ENCODE measurements at places on chromosomes 12 and 14. TPM values are rescaled to one million over a fixed set of nuclear protein-coding genes. Genes with fewer than 3 reads are reported as not detected.

The PLD4 gene
- not detected for total RNA-seq

DNA sequence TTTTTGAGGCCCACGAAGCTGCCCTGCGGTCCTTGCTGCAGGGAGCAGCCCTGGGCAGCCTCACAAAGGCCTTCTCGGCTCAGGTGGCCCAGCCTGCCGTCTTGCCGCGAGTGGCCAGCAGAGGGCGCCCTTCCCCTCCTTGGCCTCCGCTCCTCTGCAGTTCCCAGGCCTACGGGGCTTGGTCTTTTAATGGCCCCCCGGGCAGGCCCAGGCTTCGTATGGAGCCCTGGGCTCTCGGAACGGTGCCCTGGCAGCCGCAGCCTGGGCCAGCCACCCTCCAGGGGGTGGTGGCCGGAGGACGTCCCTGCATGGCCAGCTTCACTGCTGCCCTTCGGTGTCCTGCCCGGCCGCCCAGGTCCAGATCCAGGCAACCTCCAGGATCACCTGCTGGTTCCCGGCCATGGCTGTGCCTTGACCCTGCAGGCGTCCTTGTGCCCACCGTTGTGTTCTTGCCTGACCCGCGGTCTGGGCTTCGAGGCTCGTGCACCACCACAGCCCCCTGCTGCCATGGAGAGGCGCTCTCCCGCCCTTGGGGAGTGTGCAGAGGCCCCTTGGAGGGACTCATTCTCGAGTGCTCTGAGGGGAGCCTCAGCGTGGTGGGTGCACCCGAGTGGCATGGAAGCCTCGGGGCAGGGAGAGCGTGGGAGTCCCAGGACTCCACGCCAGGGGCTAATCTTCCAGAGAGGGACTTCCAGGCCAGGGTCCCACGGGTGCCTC is 9.4 kb downstream of the ASPG start:
- no peak overlapping the region for H3K27ac ChIP-seq
- no peaks in the 10 kb centered on the region for H3K4me1 ChIP-seq
- H3K36me3 ChIP-seq, result no peaks in the 10 kb centered on the region
- H3K27me3 ChIP-seq, result no peaks in the 10 kb centered on the region
- no peak for DNase-seq

The IFNG-AS1 gene
- not detected for total RNA-seq

- no peaks in the 10 kb centered on the region for H3K4me1 ChIP-seq
- no peak for DNase-seq
- H3K4me3 ChIP-seq, result no peak overlapping the region
- no peak overlapping the region for H3K27ac ChIP-seq
Measured at GRCh38 chr12:3473844-3474243, 17.2 kb upstream of the PRMT8 start.

The KLRG1 gene
- 0.56 TPM for total RNA-seq

- no peak overlapping the region for H3K4me3 ChIP-seq
- no peak for DNase-seq
- H3K36me3 ChIP-seq, result peaks cover 2% of the 10 kb centered on the region
- no peaks in the 10 kb centered on the region for H3K4me1 ChIP-seq
- H3K27ac ChIP-seq, result no peak overlapping the region
Measured at GRCh38 chr14:36316131-36316530, 4.3 kb downstream of the MBIP start.

DNA sequence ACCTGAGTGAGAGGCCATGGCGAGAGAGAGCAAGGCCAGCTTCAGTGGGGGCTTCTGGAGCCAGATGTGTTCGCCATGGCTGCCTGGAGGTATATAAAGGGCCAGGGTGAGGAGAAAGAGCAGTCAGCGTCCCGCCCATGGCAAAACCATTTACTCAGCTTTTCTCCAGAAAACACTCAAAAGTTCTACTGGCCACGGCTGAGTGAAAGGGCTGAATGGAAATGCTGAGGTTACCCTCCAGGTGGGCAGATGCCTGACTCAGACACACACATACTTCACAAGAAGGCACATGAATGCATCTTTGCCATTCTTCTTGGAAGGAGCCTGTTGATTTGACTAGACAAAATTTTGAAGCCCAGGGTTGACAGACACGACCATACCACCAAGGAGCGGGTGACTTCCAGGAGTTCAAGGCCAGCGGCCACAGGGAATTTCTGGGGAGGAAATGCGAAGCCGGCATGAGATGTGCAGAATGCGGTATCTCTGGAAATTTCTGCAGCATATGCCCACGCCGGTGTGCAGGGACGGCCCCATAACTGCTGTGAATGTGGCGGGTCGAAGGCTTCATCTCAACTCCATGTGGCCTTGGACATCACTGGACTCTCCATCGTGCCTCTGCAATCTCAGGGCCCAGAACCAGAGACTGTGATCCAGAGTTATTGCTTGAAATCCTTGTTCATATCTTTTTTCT is at the start of gene IL31:
TSS of gene IL31 (minus strand) at position 67 of the 691 bp plus-strand sequence. CDS start at position 18, 49 bp downstream.
- no peak within 1 kb of the TSS for H3K4me3 ChIP-seq
- no peaks in the 10 kb centered on the region for H3K4me1 ChIP-seq
- DNase-seq, result no peak
- H3K36me3 ChIP-seq, result no peaks in the 10 kb centered on the region

The MAP3K9 gene
- 0.28 TPM for total RNA-seq

GRCh38 chr14:50792634-50793068 is 38.3 kb downstream of the NIN start:
- H3K27ac ChIP-seq, result no peak overlapping the region
- H3K4me3 ChIP-seq, result no peak overlapping the region
- DNase-seq, result no peak
- H3K36me3 ChIP-seq, result peaks cover 9% of the 10 kb centered on the region
- peaks cover 19% of the 10 kb centered on the region for H3K4me1 ChIP-seq

GRCh38 chr12:6872073-6873048 is 742 bp downstream of the SPSB2 start:
- no peaks in the 10 kb centered on the region for H3K27me3 ChIP-seq
- peak overlapping the region; percentile 91 for H3K27ac ChIP-seq
- H3K36me3 ChIP-seq, result peaks cover 36% of the 10 kb centered on the region
- DNase-seq, result peak; percentile 64

- H3K4me1 ChIP-seq, result 0 out of 2 replicates have a peak, but pooled peaks cover 3% of the 10 kb centered on the region
- no peak for DNase-seq
- H3K4me3 ChIP-seq, result no peak overlapping the region
- H3K27ac ChIP-seq, result no peak overlapping the region
Measured at GRCh38 chr14:31945074-31945613, 132.0 kb upstream of the ARHGAP5 start.

- H3K36me3 ChIP-seq, result no peaks in the 10 kb centered on the region
- no peaks in the 10 kb centered on the region for H3K27me3 ChIP-seq
- peaks cover 35% of the 10 kb centered on the region for H3K4me1 ChIP-seq
- H3K4me3 ChIP-seq, result no peak overlapping the region
- H3K27ac ChIP-seq, result no peak overlapping the region
Measured at GRCh38 chr12:111412830-111413441, 7.2 kb downstream of the SH2B3 start.

The B4GALNT1 gene
- total RNA-seq, result 0.18 TPM

The PLEKHD1 gene
- total RNA-seq, result not detected

The ARHGAP9 gene
- 0.18 TPM for total RNA-seq

The SLC25A47 gene
- total RNA-seq, result not detected

- DNase-seq, result peak; percentile 0
- H3K36me3 ChIP-seq, result no peaks in the 10 kb centered on the region
- H3K27me3 ChIP-seq, result no peaks in the 10 kb centered on the region
- no peak overlapping the region for H3K4me3 ChIP-seq
- no peaks in the 10 kb centered on the region for H3K4me1 ChIP-seq
- no peak overlapping the region for H3K27ac ChIP-seq
Measured at GRCh38 chr14:47715330-47715729, 39.9 kb upstream of the MDGA2 start.

The DLST gene
- 63.0 TPM for total RNA-seq

DNA sequence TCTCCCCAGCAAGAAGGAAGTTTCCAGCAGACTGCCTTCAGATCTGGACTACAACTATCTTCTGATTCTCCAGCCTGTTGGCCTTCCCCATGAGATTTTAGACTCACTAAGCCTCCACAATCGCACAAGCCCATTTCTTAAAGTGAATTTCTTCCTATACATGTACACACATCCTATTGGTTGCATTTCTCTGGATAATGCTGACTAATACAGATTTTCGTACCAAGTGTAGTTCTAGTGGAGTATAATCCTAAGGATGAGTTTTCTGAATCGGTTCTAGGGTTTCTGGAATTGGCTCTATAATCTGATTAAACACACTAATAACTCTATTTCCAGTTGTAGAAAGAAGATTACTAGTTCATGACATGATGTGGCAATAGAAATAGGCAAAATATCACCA is 53.3 kb downstream of the C12orf50 start:
- H3K27me3 ChIP-seq, result no peaks in the 10 kb centered on the region
- H3K36me3 ChIP-seq, result no peaks in the 10 kb centered on the region
- no peaks in the 10 kb centered on the region for H3K4me1 ChIP-seq
- no peak overlapping the region for H3K27ac ChIP-seq

DNA sequence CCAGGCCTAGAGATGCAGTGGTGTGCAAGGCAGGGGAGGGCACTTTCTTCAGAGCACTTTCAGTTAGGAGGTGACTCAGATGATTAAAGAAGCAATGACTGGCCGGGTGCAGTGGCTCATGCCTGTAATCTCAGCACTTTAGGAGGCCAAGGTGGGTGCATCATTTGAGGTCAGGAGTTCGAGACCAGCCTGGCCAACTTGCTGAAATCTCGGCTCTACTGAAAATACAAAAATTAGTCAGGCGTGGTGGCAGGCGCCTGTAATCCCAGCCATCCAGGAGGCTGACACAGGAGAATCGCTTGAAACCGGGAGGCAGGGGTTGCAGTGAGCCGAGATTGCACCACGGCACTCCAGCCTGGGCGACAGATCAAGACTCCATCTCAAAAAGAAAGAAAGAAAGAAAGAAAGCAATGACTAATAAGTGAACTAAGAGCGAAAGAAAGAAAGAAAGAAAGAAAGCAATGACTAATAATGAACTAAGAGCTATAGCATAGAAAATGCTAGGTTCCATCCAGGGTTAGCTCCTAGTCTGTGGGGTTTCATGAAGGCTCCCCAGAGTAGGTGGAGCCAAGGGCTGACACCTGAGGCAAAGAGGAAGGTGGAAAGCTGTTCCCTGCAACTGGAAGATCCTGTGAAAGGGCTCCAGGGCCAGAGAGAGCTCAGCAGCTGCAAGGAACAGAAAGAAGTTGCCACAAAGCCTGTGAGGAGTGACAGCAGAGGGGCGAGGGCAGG is 334.5 kb downstream of the CACNA1C start:
- H3K4me1 ChIP-seq, result peaks cover 9% of the 10 kb centered on the region
- no peaks in the 10 kb centered on the region for H3K36me3 ChIP-seq
- peak; percentile 58 for DNase-seq
- H3K27ac ChIP-seq, result no peak overlapping the region
- H3K4me3 ChIP-seq, result no peak overlapping the region

GRCh38 chr12:124681779-124682391 is 114.5 kb upstream of the NCOR2 start:
- H3K27me3 ChIP-seq, result no peaks in the 10 kb centered on the region
- peaks cover 33% of the 10 kb centered on the region for H3K4me1 ChIP-seq
- peak overlapping the region; percentile 74 for H3K27ac ChIP-seq
- no peak overlapping the region for H3K4me3 ChIP-seq
- no peaks in the 10 kb centered on the region for H3K36me3 ChIP-seq
- DNase-seq, result peak; percentile 95

DNA sequence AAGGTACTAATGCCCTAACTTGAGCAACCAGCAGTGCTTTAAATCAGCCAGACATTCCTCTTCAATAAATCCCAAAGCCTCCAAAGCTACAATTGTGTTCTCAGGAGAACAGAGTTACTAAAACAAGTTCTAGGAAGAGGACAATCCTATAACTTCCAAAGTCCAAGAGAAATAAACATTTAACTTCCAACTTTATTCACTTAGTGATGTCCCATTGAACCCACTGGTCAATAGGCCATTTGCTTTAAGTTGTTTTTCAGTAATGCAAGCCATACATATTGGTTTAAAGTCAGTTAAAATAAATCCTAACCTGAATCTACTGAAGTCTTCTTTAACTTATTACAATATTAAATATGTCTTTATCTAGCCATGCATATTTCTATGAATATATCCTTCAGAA is 165.4 kb downstream of the PAWR start:
- H3K27me3 ChIP-seq, result no peaks in the 10 kb centered on the region
- no peak overlapping the region for H3K4me3 ChIP-seq
- H3K4me1 ChIP-seq, result peaks cover 3% of the 10 kb centered on the region
- H3K27ac ChIP-seq, result no peak overlapping the region
- no peak for DNase-seq
- H3K36me3 ChIP-seq, result no peaks in the 10 kb centered on the region
